ENCODE measurements at places on chromosomes 13 and 19.

DNA sequence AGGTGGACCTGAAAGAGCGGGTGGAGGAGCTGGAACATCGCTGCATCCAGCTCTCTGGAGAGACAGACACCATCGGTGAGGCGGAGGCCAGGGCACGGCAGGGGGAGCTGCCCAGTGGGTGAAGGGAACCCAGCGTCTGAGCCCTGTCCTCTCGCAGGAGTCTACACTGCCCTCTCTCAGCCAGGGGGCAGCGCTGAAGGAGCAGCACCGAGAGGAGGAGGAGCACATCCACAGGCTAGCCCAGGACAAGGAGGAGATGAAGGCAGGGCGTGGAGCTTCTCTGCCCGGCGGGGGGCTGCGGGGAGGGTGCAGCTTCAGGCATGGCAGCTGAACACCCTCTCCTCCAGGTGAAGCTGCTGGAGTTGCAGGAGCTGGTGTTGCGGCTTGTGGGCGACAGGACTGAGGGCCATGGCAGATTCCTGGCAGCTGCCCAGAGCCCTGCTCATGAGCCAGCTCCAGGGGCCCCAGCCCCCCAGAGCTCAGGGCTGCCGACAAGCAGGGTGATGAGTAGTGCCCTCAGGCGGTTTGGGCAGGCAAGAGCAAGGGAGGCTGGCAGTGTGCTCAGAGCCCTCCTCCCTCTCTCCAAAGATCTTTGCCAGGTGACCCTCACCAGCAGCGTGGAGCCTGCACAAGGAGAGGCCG is 31.4 kb upstream of the ZNF492 start:
- DNase-seq = no peak

GRCh38 chr13:98473788-98474144 is 103.1 kb downstream of the STK24 start:
- no peak for DNase-seq

DNA sequence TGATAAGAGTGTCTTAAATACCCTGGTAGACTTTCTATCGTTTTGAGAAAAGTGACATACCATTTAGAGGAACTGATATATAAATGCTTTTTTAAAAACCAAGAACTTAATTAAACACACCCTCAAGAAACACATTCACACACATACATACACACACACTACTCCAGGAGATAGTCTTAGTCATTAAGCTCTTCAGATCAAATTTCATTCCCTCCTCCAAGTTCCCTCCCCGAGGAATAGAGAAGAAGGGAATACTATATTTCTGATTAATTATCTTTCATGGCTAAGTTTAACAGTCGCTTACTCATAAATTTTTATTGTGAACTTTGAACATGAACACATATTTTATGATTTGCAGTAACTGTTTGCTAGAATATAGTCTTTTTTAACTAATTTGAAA is 1109.5 kb downstream of the SLITRK1 start:
- peak; percentile 17 for DNase-seq

DNA sequence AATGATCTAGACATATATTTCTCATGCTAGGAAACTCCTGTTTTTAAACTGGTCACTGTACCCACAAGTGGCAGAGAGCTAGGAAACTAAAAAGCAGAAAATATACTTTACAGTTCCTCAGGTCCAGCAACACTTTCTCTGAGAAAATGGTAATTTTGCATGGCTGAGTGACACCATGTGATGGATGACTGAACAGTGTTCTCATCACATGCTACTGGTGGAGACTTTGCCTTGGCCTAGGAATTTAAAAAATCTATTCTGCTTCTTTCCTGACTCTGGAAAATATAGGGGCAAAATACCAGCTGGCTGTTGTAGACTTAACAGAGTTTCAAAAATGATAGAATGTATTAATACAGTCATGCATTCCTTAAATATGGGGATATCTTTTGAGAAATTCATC is 50.0 kb downstream of the LATS2 start:
- DNase-seq = no peak

DNA sequence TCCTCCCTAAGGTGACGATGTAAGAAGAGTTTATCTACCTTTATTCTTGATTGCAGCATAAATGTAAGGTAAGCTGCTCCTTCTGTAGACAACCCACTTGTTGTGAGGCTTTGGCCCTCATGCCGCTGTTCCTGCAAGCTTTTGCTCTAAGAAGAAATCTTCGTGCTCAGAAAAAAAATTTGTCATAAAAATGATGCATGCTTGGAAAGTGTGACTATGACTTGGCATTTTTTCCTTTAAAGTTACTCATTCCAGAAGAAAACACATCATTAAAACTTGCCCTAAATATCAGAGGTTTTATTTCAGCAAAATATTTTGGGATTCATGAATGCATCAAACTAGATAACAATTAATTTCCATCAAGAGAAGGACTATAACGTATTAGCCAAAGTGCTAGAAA is 39.8 kb downstream of the KCTD12 start:
- no peak for DNase-seq

DNA sequence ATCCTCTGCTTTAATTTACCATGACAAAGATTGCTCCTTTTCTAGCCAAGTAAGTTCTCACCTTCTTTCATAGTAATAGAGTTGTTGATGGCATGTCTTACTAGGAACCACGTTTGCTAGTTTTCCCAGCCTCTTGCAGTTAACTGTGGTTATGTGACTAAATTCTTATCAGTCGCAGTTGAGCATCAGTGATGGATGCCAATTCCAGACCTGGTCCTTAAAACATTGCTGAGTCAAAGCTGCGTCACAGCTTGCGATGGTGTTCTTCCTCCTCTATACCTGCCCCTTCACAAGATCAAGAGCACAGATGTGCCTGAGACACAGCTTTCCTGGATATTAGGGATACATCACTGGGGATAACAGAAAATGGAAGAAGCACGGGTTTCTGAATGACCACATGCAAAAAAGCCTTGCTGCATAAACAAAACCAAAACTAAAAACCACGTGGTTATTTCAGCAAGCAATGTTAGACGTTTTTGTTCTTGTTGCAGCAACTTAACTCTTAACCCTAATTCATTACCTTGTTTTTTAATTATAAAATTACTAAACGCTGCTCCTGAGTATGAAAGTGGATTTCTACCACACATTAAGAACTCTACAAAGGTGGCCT is 97.6 kb upstream of the DACH1 start:
- DNase-seq = peak; percentile 21

DNA sequence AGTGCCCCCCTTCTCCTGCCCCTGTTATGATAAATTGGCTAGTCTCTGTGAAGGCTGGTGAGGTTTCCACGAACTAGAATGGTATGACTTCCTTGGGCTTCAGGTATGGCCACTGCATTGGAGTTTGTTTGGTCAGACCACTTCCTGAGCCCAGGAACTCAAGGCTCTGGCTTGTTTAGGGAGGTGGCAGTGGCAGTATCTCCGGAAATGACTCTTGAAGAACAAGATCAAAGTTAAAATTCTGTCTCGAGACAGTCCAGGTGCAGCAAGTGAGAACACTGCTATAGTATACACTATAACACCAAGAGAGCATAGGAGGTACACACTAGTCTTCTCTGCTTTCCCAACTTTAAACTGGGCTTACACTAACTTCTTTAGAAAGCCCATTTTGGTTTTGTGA is 309.1 kb downstream of the KLF12 start:
- DNase-seq = no peak

All from ELR (cell line).